8988T (cell line): ENCODE measurements at places on chromosomes 5 and 9.

DNA sequence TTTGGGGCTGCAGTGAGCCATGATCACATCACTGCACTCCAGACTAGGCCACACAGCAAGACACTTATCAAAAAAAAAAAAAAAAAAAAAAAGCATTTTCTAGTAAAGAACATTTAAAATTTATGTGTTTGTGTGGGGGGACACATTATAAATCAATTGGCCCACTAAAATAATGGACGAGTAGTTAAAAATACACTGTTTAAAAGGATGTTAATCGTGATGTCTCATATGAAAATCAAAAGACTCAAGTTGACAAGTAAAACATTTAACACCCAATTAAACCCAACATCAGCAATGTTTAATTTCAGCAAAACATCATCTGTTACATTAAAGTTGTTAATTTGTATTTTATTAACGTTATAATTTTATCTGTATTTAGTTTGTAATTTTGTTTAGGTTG lies 152.3 kb downstream of the MAPKAP1 start:
- DNase-seq, result no peak

GRCh38 chr5:82661462-82661861 lies 383.3 kb upstream of the RPS23 start:
- DNase-seq, result no peak

DNA sequence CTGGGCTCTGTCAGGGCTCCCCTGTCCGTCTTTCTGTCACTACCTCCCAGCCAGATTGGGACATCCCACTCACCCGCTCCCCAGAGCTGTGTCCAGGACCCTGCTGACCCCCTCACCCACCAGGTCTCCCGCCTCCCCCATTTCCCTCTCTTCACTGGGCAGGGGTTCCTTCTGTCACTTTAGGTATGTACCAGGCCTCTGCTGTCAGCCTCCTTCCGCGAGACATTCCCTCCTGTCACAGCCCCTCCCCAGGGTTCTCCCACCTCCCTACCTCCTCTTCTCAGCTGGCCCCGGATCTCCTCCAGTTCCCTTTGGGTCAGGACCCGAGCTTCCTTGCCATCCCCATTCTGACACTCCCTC lies 488 bp downstream of the POLR1E start:
- DNase-seq, result no peak

DNA sequence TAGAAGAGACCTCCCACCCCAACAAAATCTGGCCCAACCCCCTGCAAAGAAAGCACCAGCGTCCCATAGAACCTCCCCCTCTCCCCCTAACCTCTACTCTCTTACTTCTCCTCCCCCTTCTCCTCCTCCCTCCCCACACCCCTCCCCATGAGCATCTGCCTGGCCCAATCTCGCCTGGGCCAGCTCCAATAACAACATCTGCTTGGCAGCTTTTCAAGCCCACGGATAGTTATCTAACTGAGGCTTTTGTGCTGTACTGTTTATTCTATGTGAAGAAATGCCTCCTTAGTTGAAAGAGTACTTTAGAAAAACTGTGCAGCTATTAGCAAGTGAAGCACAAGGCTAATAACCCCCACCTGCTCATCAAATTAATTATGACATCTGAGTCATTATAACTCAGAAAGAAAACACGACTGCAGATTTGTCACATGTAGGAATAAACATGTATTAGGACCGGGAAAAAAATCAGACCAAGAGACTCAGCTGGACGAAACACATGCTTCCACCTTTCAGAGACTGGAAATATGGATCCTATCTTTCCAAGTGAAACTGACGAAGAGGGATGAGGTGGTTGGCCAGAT lies 42.8 kb downstream of the NFIB start:
- DNase-seq, result no peak

DNA sequence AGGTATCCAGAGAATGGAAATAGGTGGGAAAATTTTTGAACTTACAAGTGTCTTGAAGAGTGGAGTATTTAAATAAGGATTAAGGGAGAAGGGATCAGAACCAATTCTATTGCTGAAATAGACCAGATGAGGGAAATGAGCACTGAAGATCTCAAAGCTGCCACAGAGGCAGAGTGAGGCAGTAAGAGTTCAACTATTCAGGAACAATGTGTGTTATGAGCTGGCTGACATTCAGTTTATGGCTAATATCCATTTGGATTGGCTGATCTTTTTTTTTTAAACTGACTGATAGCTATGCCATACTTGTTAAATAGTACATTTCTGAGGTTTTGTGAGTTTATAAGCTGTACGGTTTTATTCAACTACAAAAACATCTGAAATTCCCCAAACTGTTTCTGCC lies 95.3 kb upstream of the GNA14 start:
- DNase-seq, result no peak
